ENCODE measurements at places on chromosomes 16 and 17. TPM values are rescaled to one million over a fixed set of nuclear protein-coding genes. Genes with fewer than 3 reads are reported as not detected.

The EPX gene
- 0.22 TPM for total RNA-seq

DNA sequence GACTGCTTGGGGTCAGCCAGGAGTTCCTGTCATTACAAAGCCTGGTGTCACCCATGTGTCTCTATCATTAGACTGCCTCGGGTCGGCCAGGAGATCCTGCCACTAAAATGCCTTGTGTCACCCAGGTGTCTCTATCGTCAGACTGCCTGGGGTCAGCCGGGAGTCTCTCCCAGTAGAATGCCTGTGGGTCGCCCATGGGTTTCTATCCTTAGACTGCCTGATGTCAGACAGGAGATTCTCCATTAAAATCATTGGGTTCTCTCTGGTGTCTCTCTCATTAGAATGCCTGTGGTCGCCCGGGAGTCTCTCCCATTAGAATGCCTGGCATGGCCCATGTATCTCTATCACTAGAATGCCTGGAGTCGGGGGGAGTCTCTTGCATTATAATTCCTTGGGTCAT is 2231.0 kb downstream of the TP53TG3F start:
- no peaks in the 10 kb centered on the region for H3K27me3 ChIP-seq
- no peaks in the 10 kb centered on the region for H3K4me1 ChIP-seq

GRCh38 chr17:57601143-57601735 is 143.9 kb downstream of the CCDC182 start:
- DNase-seq = no peak
- H3K4me3 ChIP-seq = no peak overlapping the region
- no peaks in the 10 kb centered on the region for H3K27me3 ChIP-seq
- peaks cover 4% of the 10 kb centered on the region for H3K4me1 ChIP-seq
- H3K36me3 ChIP-seq = peaks cover 10% of the 10 kb centered on the region

DNA sequence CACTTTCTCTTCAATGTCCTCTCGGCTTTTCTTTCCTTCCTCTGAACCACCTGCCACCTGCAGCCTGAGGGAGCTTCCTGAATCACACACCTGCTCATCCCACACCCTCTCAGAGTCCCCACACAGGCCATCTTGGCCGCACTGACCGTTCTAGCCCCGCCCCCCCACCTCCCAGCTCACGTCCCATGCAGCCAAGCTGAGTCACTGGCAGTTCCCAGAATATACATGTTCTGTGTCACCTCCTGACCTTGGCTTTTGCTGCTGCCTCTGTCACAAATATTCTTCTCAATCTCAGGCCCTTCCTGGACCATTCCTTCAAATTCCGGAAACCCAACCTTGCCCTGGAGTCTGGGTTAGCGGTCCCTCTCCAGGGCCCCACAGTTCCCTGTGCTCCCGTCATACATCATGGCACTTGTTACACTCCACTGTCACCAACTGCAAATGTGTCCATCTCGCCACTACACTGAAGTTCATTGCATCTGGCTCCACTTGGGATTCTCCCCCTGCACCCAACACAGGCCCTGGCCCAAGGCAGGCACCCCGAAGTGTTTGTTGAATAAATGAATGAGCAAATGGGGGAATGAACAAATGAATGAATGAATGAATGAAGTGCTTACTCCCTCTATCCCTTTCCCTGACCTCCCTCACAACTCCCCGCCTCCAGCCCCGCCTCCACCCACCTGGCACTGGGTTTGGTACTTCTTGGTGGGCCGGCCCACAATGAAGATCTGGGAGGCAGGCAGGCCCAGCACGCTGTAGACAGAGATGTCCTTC is 12.8 kb downstream of the PIMREG start:
- H3K4me3 ChIP-seq = no peak overlapping the region
- H3K27me3 ChIP-seq = no peaks in the 10 kb centered on the region
- peak; percentile 86 for DNase-seq
- peak overlapping the region; percentile 56 for H3K27ac ChIP-seq
- H3K36me3 ChIP-seq = no peaks in the 10 kb centered on the region

- no peak overlapping the region for H3K27ac ChIP-seq
- H3K27me3 ChIP-seq = peaks cover 8% of the 10 kb centered on the region
- H3K36me3 ChIP-seq = no peaks in the 10 kb centered on the region
- H3K4me1 ChIP-seq = peaks cover 23% of the 10 kb centered on the region
Observed at GRCh38 chr17:57858838-57859237, 9.0 kb upstream of the MRPS23 start.

The HASPIN gene
- total RNA-seq = 13.5 TPM

GRCh38 chr16:16167927-16168326 is 55.4 kb downstream of the ABCC6 start:
- H3K27me3 ChIP-seq = peaks cover 2% of the 10 kb centered on the region
- no peak for DNase-seq
- peaks cover 4% of the 10 kb centered on the region for H3K4me1 ChIP-seq
- no peak overlapping the region for H3K4me3 ChIP-seq
- no peak overlapping the region for H3K27ac ChIP-seq
